HT1080 (cell line): ENCODE measurements at places on chromosomes 12 and 14.

- no peak for DNase-seq
Measured at GRCh38 chr12:27852117-27852516, 72.1 kb upstream of the MANSC4 start.

- no peak for DNase-seq
Measured at GRCh38 chr12:131028587-131029338, 75.1 kb downstream of the ADGRD1 start.

DNA sequence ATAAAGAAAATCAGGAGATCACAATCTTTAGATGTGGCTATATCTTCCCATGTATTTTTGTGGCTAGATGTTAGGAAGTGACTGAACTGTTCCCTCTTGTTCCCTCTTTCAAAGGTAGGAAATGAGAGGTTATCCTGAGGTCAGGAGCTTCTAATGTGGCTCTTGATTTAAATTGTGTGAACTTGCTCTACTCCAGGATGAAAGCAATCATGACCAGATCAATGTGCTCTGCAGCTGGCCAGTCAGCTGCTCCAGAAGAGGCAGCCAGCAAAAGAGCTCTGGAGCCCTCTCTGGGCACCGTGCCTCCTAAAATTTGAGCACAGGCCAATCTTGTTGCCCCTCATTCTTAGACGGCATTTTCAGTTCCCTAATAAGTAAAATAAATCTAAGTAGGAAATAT lies 32.0 kb downstream of the CDK17 start:
- DNase-seq = no peak

- no peak for DNase-seq
Measured at GRCh38 chr14:105411017-105411941, 8.3 kb upstream of the MTA1 start.

GRCh38 chr12:123135688-123136087 lies 15.2 kb downstream of the PITPNM2 start:
- no peak for DNase-seq

DNA sequence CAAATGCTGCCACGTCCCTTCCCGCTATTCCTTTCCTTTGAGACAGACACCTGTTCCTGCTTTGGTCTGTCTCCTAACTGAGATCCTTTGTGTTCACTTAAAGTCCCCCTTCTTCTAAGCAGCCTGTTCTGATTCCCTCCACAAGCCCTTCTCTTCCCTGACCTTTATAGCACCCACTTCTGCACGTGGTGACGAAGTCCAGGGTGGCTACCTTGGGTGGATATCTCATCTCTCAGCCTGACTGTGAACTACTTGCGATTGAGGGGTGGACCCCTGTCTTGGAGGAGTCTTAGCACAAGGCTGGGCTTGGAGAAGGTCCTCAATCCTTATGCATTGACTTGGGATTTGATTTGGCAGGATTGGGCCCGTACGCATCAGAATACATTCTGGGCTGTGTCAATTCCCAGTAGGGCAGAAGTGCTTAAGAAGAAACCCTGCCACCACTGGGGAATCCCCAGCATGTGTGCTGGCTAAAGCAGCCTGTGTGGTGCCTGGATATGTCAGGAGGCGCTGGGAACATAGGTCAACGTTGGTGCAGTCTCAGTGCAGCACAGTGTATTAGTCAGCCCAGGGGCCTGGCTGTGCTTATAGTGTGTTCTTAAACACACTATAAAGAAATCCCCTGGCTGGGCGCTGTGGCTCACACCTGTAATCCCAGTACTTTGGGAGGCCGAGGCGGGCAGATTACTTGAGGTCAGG lies 23.6 kb downstream of the KRT80 start:
- no peak for DNase-seq
